ENCODE measurements at places on chromosomes 3 and 15.

DNA sequence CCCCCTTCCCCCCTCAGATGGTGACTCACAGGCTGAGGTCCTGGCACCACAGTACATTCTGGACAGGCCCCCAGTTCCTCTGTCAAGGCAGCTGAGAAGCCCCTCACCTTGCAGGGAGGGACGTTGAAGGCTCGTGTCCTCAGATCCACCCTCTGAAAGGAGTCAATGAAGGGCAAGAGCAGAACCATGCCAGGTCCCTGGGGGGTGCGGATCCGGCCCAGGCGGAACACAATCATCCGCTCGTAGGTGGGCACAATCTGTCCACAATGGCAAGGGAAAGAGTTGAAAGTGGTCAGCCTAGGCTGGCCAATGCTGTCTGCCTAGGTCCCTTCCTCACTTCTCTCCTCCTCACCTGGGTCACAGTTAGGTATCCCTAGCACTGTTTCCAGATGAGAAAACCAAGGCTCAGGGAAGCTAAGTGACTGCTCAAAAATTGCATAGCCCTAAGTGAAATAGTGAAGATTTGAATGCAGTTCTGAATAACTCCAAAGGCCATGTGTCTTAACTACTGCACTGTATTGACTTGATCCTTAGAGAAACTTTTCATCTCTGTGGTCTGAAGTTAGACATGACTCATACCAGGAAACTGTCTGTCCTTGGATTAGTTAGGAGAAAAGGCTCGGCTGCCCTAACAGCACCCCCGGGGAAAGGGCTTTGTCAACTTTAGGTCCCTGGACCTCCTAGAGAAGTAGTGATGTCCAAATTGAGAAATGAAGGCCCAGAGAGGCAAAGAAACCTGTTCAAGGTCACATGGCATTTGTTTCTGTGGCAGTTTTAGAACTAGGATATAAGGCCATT is 2.9 kb downstream of the STOML1 start:
- DNase-seq: no peak

DNA sequence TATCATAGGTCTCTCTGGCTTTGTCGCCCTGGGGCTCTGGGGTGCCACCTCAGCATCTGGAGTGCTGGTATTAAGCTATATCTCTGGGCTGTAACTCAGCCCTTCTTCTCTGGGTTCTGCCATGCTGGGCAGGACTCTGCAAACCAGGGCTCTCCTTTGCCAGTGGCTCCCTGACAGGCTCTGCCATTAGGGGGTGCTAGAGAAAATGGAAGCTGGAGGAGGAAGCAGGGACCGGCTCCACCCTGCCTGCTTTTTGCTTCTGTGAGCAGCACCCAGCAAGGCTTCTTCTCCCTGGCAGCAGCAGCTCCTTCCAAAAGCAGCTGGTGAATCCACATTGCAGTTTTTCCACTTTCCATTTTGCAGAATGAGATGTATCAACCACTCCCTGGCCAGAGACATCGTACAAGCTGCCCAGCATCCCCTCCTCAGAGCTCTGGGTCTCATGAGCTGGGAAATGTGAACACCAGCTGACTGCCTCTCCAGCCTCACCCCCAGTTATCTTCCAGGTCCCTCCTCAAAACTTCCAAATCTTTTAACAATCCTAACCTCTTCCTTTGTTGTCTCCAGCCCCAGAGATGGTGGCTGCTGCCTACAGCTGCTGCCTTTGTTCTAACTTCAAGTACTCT is 165.0 kb downstream of the ABHD5 start:
- no peak for DNase-seq

GRCh38 chr3:182671541-182671940 is 121.8 kb upstream of the ATP11B start:
- no peak for DNase-seq

- no peak for DNase-seq
These were observed 45.3 kb downstream of the ACAP2 start for GRCh38 chr3:195397524-195397923.

DNA sequence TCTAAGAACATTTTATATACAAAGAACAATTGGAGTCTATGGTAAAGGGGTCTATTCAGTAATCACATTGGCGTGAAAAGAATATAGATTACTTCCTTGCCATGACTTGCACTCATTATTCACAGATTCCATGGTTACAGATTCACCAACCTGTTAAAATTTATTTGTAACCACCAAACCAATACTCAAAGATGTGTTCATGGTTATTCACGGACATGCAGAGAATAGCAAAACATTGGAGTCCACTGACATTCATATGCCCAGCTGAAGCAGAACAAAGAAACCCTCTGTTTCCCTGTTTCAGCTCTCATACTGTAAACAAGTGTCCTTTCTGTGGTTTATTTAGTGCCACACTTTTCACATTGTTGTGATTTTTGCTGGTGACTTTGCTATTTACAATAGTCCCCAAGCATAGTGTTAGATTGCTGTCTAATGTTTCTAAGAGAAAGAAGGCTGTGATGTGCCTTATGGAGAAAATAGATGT is 185.8 kb upstream of the TTC14 start:
- no peak for DNase-seq

DNA sequence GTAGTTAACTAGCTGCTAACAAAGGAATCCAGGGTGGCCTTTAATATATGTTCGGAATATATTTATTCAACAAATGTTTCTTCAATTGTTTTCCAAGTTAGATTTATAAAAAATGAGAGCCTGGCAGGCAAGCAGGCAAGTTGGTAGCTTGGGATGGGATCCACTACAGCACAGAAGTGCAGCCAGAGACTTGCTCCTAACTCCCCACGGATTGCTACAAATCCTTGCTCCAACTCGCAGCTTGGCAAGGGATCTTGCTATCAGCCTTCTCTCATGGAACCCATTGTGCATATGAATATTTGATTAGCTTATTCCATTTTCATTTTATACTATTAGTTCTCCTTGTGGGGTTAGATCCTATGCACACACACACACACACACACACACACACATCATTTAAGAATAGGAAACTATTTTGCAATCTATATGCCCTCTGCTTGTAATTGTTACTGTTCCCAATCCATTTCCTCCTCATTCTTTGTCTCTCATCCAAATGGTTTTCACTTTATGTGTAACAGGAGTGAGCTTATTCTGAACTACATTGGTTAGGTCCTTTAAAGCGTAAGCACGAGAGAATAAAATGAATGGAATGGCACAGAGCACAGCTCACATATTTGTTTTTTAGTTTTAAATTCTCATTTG is 505.6 kb downstream of the LPP start:
- no peak for DNase-seq

GRCh38 chr3:79497447-79498111 is 270.2 kb downstream of the ROBO1 start:
- no peak for DNase-seq

- no peak for DNase-seq
These were observed 154.3 kb downstream of the PLCL2 start for GRCh38 chr3:17038900-17039553.

- DNase-seq: no peak
These were observed 1198.0 kb downstream of the ROBO1 start for GRCh38 chr3:78569804-78570203.

DNA sequence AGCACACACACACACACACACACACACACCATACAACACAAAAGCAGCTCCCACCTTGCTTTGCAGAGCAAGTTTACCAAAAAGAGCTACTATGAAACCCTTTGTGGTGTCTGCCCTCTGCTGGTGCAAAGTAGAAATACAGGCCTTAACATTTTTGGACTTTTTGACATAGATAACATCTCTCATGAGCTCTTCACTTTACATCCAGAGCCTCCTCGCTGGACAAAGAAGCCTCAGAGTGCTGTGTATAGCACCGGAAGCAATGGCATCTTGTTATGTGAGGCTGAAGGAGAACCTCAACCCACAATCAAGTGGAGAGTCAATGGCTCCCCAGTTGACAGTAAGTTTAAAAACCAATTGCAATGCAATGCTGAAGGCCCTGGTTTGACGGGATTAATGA is 157.9 kb downstream of the CHL1 start:
- no peak for DNase-seq

DNA sequence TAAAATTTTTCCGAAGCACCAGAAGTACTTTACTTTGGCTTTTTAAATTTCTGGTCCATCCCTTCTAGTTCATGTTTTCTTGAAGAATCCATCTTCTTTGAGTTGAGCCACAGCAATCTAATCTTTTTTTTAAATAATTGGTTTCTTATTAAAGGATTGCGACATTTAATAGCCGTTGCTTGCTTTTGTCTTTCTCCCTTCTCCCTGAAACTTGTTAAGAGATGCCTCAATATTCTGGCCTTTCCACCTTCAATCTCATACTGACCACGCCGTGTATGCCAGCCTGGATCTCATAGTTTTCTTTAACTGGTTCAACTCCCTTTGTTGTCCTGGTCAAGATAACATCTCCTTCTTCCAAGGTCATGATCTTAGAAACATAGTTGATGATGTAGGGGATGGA is 18.4 kb upstream of the RPLP1 start:
- no peak for DNase-seq

- no peak for DNase-seq
These were observed 101.2 kb downstream of the NFKBIZ start for GRCh38 chr3:101950510-101950909.

GRCh38 chr3:41324156-41324475 is 124.8 kb downstream of the CTNNB1 start:
- no peak for DNase-seq

DNA sequence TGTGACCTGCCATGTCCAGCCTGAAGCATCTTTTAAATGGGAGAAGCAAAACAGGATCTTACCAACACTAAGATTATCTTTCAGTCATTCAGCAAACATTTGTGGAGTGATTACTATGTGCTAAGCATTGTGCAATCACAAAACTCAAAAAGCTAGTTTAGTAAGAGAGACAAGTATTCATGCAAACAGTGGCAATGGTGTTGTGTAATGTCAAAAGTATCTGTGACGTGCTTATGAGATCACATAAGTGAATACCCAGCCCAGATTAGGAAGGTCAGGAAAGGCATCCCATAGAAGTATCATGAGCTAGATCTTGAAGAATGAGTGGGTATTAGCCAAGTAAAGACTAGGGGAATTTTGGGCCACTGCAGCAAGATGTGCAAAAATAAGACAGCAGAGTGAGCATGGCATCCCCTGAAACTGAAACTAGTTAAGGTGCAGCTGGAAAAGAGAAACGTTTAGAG is 32.1 kb downstream of the SEC62 start:
- no peak for DNase-seq

GRCh38 chr3:155846119-155846518 is 8.1 kb downstream of the SLC33A1 start:
- DNase-seq: no peak

GRCh38 chr15:60396560-60396957 is 1.2 kb downstream of the ANXA2 start:
- DNase-seq: no peak

DNA sequence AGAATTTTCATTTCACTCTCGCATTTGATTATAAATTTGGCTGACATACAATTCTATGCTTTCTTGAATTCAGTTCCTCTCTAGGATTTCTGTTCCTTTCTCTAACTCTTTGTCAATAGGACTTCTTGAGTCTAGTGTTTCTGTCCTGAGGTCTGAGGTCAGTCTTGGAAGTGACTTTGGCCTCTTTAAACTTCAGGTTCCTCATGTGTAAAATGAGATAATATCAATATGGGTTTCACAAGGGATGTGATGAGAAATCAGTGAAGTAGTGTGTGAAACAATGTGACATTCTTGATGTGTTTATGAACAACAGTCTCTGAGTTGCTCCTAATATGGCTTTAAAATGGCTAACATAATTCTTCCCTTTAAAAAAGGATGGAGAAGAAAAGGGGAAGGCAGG is 92.2 kb downstream of the SV2B start:
- DNase-seq: no peak

- no peak for DNase-seq
These were observed 82.8 kb downstream of the DHX36 start for GRCh38 chr3:154241496-154241895.

GRCh38 chr3:48502121-48502520 is 1.9 kb downstream of the SHISA5 start:
- DNase-seq: no peak

DNA sequence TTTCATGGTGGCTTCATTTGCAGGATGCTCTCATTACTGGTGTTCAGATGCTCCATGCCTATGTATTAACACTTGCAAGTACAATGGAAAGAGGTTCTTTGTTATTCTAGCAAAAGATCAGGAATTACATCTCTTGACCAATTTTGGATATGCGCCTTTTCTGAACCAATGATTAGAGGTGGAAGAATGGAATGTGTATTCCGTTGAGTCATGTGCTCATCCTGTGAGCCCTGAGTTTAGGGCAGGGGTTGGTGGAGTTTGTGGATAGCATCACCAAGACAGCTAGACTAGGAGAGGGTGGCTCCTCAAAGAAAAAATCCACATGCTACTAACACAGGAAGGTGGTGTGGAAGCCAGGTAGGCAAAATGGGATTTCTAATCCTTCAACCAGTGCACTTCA is 80.7 kb upstream of the SLC25A26 start:
- DNase-seq: no peak

DNA sequence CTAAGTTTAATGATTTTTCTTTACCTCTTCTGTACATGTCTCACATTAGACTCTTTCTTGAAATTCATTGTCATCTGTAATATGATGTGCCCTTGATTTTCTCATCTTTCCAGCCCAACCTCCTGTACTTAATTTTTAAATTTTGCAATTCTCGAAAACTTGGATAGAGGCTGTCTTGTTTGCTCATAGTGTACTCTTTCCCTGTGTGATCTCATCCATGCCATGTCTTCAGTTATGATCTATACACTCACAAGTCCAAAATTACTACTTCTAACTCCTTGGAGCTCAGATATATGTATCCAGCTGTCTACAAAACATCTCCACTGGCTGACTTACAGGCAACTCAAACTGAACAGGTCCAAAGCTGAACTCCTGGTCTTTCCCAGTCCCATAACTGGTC is 42.2 kb downstream of the CD200 start:
- no peak for DNase-seq

GRCh38 chr15:69836526-69837230 is 261.0 kb downstream of the TLE3 start:
- DNase-seq: no peak

- DNase-seq: no peak
These were observed 741.2 kb downstream of the NR2F2 start for GRCh38 chr15:97071668-97072067.

DNA sequence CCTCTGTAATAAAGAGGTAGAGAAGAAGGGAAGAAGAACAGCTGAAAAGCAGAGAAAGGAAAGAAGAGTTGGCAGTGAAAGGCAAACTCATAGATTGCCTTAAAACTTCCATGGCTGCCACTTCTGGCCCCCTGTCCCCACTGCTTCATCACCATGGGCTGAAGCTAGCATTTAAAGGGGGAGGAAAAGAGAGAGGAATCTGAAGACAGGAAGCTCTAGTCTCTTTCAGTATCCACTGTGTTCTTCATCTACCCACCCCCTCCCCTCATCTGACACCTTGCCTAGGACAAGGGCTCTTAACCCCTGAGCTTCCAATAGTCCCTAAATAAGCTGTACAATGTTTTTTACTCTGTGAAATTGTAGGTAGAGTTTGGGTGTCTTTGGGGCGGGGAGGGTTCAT is 60.6 kb downstream of the ALCAM start:
- no peak for DNase-seq

GRCh38 chr15:88913017-88913849 is at the start of gene MFGE8:
MFGE8 (minus strand) TSS chr15:88913379; CDS start chr15:88913319, 60 bp downstream.
- no peak for DNase-seq

Measured in NCI-H1436 treated with DMSO at 0.1 percent for 48 hours (cell line).